ENCODE measurements at places on chromosomes 12 and 14. TPM values are rescaled to one million over a fixed set of nuclear protein-coding genes. Genes with fewer than 3 reads are reported as not detected.

The CLEC14A gene
- 11.1 TPM for total RNA-seq

DNA sequence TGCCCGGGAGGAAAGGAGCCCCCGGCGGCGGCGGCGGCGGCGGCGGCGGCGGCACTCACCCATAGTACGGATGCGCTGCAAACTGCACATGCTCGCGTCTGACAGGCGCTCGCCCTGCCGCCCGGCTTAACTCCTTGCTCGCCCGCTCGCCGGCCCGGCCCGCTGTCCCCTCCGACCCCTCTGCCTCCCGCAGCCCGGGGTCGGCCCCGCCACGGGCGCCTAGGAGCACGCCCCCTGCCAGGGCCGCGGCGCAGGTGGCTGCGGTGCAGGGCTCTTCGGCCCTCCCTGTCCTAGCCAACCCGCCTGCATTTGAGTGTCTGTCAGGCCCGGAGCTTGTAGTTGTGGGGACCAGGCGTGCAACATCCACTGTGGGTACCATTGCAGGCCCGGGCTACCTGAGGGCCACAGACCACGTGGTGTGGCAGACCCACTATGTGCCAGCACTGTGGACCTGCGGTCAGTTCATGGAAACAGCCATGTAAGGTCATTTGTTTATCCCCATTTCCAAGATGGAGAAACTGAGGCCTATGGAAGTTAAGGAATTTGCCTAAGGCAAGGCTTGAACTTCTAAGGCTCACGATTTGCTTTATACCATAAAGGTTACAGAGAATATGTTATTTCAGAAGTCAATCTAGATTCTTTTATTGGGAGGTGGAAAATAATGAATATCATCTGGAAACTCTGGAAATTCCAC lies 17.6 kb upstream of the PLEKHH1 start:
- peaks cover 6% of the 10 kb centered on the region for H3K27me3 ChIP-seq
- peaks cover 31% of the 10 kb centered on the region for H3K4me1 ChIP-seq
- no peak overlapping the region for H3K27ac ChIP-seq
- no peaks in the 10 kb centered on the region for H3K36me3 ChIP-seq
- peak overlapping the region; percentile 22 for H3K4me3 ChIP-seq
- no peak for DNase-seq

DNA sequence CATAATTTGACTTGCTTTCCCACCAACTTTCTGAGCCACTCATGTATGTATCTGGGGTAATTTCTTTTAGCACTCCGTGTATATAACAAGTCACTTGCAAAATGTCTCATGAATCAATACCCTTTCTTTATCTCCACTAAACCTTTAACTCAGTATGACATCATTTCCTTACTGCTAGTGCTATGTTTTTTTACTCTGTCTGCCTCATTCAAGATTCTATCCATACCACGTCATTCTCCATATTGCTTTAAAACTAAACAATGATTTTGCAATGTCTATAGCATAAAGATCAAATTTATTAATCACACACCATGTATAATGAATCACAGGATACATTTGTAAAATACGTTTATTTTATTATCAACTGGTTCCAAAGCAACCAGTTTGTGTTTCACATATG lies 178.2 kb downstream of the PIK3C2G start:
- no peak for DNase-seq
- no peak overlapping the region for H3K27ac ChIP-seq
- H3K4me1 ChIP-seq: no peaks in the 10 kb centered on the region
- no peaks in the 10 kb centered on the region for H3K36me3 ChIP-seq

The ABCC9 gene
- total RNA-seq: 41.8 TPM

The COQ5 gene
- 32.3 TPM for total RNA-seq

GRCh38 chr14:54638135-54638446 lies 71.2 kb downstream of the SAMD4A start:
- H3K4me3 ChIP-seq: no peak overlapping the region
- no peaks in the 10 kb centered on the region for H3K36me3 ChIP-seq
- no peak for DNase-seq
- no peaks in the 10 kb centered on the region for H3K27me3 ChIP-seq
- peaks cover 11% of the 10 kb centered on the region for H3K4me1 ChIP-seq

The KCNA5 gene
- 2.9 TPM for total RNA-seq

The KRT86 gene
- total RNA-seq: 0.11 TPM

The SERPINA5 gene
- total RNA-seq: 1.6 TPM

- H3K27ac ChIP-seq: no peak overlapping the region
- no peak overlapping the region for H3K4me3 ChIP-seq
- H3K36me3 ChIP-seq: no peaks in the 10 kb centered on the region
- DNase-seq: no peak
- no peaks in the 10 kb centered on the region for H3K27me3 ChIP-seq
These were observed 101.4 kb downstream of the FOXA1 start for GRCh38 chr14:37493606-37494005.

- no peaks in the 10 kb centered on the region for H3K36me3 ChIP-seq
- H3K27ac ChIP-seq: no peak overlapping the region
- H3K27me3 ChIP-seq: peaks cover 3% of the 10 kb centered on the region
- H3K4me1 ChIP-seq: peaks cover 25% of the 10 kb centered on the region
- DNase-seq: peak; percentile 72
- no peak overlapping the region for H3K4me3 ChIP-seq
These were observed 65.2 kb upstream of the DIO3 start for GRCh38 chr14:101495827-101496775.

DNA sequence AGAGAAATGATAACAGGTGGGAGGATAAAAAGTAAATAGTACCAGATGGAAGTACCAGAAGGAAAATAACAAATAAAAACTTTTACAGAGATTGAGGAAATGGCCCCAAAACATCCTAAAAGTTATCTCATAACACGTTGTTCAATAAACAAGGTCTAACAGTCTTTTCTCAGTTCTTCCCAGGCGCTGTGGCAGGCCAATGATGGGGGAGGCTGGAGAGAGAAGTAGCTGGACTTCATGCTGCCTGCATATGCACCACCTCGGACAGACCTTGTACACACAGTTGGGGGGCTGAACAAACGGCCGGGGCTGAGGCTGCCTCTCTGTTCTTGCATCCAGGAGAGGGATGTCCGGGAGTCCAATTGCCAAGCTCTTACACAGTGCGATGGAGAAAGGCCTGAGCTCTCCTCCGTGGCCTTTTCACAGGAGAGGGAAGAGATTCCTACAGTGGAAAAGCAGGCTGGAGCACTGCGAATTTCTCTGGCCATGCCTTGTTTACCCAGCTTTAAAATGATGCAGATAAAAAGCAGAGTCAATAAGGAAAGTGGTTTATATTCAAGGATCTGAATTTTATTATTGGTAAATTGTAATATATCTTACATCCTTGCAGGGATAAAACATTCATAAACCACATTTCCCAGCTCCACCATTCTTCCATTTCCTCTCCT lies 109.8 kb downstream of the PHLDA1 start:
- no peak overlapping the region for H3K4me3 ChIP-seq
- H3K27me3 ChIP-seq: no peaks in the 10 kb centered on the region
- H3K4me1 ChIP-seq: no peaks in the 10 kb centered on the region
- H3K27ac ChIP-seq: peak overlapping the region; percentile 35
- H3K36me3 ChIP-seq: no peaks in the 10 kb centered on the region

DNA sequence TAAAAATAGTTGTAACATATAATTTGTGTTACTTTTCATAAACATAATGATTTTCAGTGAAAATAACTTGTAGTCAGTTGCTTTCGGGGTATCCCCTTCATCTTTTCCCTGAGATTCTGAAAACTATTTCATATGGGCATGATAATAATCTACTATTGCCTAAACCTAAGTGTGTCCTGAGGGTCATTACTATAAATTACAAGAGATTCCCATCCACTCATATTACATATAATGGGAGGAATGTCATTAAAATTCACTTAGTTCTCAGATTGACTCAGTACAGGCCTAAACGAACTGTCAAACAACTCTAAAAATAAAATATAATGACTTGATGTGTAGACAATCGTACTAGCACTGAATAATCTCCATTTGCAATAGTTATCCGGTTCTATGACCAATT lies 72.7 kb downstream of the PTPRR start:
- H3K4me3 ChIP-seq: no peak overlapping the region
- no peaks in the 10 kb centered on the region for H3K36me3 ChIP-seq
- no peak for DNase-seq
- H3K27ac ChIP-seq: no peak overlapping the region
- H3K27me3 ChIP-seq: no peaks in the 10 kb centered on the region
- H3K4me1 ChIP-seq: no peaks in the 10 kb centered on the region

The OR4E1 gene
- not detected for total RNA-seq

GRCh38 chr12:47837190-47838171 lies 17.8 kb upstream of the HDAC7 start:
- no peak for DNase-seq
- H3K27me3 ChIP-seq: no peaks in the 10 kb centered on the region
- H3K27ac ChIP-seq: no peak overlapping the region
- H3K4me1 ChIP-seq: peaks cover 3% of the 10 kb centered on the region

- no peaks in the 10 kb centered on the region for H3K36me3 ChIP-seq
- H3K4me1 ChIP-seq: peaks cover 6% of the 10 kb centered on the region
- no peaks in the 10 kb centered on the region for H3K27me3 ChIP-seq
These were observed 21.7 kb upstream of the DUSP6 start for GRCh38 chr12:89373763-89374572.

DNA sequence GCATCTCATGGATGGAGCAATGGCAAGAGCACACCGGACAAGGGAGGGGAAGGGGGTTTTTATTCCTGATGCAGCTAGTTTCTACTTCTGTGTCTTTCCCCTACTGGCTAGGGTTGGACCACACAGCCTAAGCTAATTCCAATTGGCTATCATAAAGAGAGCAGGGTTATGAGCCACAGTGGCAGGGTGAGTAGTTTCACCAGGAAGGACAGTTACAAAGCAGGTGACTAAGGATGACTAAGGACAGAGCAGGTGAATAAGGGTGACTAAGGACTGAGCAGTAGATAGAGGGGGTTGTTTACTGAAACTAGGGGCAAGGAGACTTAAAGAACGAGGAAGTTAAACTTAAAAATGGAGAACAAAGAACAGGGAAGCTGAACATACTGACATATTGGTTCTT lies 321.4 kb upstream of the SEL1L start:
- H3K4me3 ChIP-seq: no peak overlapping the region
- no peaks in the 10 kb centered on the region for H3K27me3 ChIP-seq
- H3K36me3 ChIP-seq: no peaks in the 10 kb centered on the region
- no peak for DNase-seq
- no peak overlapping the region for H3K27ac ChIP-seq
- no peaks in the 10 kb centered on the region for H3K4me1 ChIP-seq

GRCh38 chr12:52205612-52206303 lies 13.9 kb upstream of the KRT80 start:
- H3K27ac ChIP-seq: no peak overlapping the region
- no peak for DNase-seq
- H3K27me3 ChIP-seq: no peaks in the 10 kb centered on the region
- no peak overlapping the region for H3K4me3 ChIP-seq

DNA sequence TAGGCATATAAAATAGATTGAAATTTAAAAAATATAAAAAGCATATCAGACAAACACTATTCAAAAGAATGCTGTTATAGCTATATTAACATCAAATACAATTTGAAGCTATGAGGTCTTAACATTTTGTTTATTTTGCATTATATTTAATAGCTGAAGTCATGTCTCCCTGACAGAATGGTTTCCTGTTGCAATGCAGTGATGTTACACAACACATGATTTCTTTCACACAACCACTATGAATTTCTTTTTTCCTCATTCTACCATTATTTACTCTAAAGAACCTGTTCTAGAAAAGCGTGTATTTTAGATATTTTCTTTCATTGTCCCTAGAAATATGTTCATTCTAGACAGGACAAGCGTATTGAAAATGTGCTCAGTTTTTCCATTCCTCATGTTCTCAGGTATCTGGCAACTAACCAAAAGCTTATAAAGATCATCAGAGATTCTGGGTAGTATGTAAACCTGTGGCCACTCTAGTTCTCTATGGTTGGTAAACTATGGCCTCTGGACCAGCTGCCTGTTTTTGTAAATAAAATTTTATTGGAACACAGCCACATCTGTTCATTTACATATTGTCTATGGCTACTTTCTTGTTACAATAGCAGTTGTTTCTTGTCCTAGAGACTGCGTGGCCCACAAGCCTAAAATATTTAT lies 183.8 kb downstream of the FOXA1 start:
- no peaks in the 10 kb centered on the region for H3K36me3 ChIP-seq
- no peaks in the 10 kb centered on the region for H3K4me1 ChIP-seq
- no peak for DNase-seq
- peaks cover 3% of the 10 kb centered on the region for H3K27me3 ChIP-seq

The MSRB3 gene
- total RNA-seq: 20.6 TPM

The CCDC184 gene
- 23.2 TPM for total RNA-seq

GRCh38 chr12:40058721-40059190 lies 47.1 kb downstream of the SLC2A13 start:
- H3K27me3 ChIP-seq: no peaks in the 10 kb centered on the region
- peaks cover 3% of the 10 kb centered on the region for H3K4me1 ChIP-seq
- no peak for DNase-seq
- H3K36me3 ChIP-seq: no peaks in the 10 kb centered on the region

GRCh38 chr12:121124402-121125109 lies 8.1 kb upstream of the P2RX7 start:
- no peak for DNase-seq
- H3K4me1 ChIP-seq: peaks cover 12% of the 10 kb centered on the region
- H3K27ac ChIP-seq: no peak overlapping the region

DNA sequence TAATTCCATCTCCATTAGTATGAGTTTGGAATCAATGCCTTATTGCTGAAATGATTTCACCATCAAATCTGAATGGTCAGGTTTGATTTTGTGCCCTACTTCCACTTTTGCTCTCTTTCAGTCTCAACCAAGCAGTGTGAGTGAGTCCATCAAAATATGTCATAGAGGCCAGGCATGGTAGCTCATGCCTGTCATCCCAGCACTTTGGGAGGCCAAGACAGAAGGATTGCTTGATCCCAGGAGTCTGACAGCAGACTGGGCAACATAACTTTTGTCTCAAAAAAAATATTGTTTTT lies 22.0 kb upstream of the HSP90B1 start:
- H3K4me3 ChIP-seq: no peak overlapping the region
- H3K36me3 ChIP-seq: no peaks in the 10 kb centered on the region
- H3K27me3 ChIP-seq: no peaks in the 10 kb centered on the region
- DNase-seq: no peak
- H3K4me1 ChIP-seq: no peaks in the 10 kb centered on the region
- no peak overlapping the region for H3K27ac ChIP-seq

DNA sequence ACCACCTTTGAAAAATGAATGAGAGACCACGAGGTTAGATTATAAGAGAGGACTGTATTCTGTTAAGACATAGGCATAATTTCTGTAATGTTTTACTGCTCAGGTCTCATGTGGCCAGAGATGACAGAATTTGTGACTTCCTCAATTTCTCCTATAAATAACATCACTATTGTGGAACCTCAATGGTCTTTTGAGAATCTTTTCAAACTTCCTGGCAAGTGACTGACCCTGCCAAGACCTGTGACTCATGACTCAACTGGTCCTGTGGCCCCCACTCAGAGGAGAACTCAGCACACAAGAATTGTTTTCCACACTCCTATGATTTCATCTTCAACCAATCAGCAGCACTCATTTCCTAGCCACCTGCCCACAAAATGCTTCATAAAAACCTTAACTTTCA lies 508.2 kb upstream of the ATP2B1 start:
- H3K27me3 ChIP-seq: no peaks in the 10 kb centered on the region
- DNase-seq: no peak

The NUAK1 gene
- 20.1 TPM for total RNA-seq
